Activated T-cell treated with anti-CD3 and anti-CD28 coated beads, Interleukin-2, amount 50 U/mL, for 1 hour (primary cell): ENCODE measurements at places on chromosomes 7 and 10.

- no peak for DNase-seq
Observed at GRCh38 chr10:1240341-1240775, 184.2 kb downstream of the WDR37 start.

- no peak for DNase-seq
Observed at GRCh38 chr7:116024826-116025809, 5.4 kb downstream of the TFEC start.

GRCh38 chr7:47142169-47142866, 439.6 kb downstream of the TNS3 start:
- DNase-seq: no peak

- DNase-seq: peak; percentile 30
Observed at GRCh38 chr7:75928568-75928914, 13.6 kb downstream of the POR start.

DNA sequence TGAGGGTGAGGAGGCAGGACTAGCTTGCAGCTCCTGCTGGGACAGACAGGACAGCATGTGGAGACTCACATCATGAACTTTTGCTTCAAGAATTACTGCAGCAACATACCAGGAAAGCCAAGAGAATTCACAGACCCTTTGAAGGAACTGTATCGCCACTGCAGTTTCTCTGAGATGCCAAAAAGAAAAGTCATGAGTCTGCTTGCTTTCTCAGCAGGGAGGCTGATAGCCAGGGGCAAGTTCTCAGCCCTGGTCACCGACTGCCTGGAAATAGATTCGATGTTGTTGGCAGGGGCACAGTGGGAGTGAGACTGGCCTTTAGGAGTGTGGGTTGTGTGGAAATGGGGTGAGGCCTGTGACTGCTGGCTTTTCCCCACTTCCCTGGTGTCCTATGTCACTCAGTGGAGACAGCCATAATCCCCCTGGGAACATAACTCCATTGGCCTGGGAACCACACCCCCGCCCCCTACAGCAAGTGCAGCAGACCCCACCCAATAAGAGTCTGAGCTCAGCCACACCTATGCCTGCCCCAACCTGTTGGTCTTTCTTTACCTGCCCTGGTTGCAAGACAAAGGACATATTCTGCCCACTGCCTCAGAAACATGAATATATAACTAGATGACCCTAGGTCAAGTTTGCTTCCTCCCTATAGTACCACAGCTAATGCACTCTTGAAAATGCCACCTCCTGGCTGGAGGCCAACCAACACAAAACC, 1.6 kb upstream of the SAMD9 start:
- no peak for DNase-seq

- no peak for DNase-seq
Observed at GRCh38 chr7:132576721-132577085, 433 bp upstream of the PLXNA4 start.

DNA sequence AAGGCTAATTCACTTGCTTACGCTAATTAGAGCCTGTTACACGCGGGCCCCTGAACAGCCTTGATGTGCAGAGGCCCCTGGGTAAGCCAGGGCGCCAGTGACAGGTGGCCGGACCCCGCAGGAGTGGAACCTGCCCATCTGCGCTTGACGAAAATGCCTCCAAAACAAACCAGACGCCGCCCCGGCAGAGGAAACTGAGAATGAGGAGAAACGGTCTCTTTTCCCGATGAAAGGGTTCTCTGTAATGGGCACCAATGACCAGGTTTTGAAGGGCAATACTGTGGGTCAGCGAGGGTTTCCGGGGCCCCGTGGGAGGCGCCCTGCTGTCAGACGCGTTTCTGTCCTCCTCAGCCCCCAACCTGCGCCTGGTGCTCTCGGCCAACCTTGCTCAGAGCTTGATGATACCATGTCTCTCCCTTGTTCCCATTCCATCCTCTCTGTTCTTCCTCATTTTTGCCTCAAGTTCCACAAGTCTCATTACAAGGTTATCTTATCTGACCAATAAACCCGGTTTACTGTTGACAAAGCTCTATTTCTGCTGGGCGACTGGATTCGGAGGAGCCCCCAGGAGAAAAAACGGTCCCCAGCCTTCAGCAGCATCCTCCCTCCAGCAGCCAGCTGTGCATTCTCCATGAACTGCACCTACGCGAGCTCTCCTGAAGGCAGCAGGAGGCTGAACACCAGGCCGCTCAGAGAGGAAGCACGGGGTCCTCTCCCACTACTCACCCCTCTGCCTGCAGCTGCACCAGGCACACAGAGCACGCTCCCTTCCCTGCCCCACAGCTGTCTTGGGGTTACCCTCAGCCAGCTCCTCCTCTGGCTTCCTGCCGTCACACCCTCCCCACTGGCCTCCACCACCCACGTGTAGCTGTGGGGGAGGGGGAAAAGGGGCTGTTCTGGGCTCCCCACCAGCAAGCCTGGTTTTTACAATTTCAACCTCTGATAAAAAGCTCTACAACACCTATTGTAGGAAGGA, 202.0 kb downstream of the MAD1L1 start:
- no peak for DNase-seq

- DNase-seq: no peak
Observed at GRCh38 chr10:48233559-48234005, 40.9 kb downstream of the FRMPD2 start.

DNA sequence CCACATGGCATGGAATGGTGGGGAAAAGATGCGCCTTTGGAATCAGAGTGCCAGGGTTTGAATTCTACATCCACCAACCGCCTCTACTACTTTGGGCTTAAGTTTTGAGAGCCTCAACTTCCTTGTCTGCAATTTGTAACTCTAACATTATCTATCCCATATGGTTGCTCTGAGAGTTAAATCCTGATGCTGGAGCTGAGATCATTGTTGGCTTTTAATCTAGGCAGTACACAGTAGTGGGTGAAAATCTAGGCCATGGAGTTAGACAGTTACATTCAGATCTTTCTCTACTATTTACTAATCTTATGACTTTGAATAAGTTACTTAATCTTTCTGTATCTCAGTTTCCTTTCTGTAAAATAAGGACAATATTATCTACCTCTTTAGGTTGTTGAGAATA, 149.7 kb upstream of the AOAH start:
- DNase-seq: no peak

DNA sequence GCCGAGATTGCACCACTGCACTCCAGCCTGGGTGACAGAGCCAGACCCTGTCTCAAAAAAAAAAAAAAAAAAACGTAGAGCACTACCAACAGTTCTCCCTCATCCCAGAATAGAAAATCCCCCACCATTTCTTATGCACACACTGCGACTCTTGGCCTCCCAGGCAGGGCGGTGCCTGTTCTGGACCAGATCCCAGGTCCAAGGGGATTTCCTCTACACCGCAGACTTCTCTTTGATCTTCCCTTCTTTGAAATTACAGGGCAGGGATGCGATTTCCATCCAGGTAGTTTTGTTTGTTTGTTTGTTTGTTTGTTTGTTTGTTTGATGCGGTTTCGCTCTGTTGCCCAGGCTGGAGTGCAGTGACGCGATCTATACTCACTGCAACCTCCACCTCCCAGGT, 91.8 kb downstream of the SEPTIN14 start:
- DNase-seq: no peak

- no peak for DNase-seq
Observed at GRCh38 chr10:93225938-93226337, 152.2 kb downstream of the CYP26A1 start.

DNA sequence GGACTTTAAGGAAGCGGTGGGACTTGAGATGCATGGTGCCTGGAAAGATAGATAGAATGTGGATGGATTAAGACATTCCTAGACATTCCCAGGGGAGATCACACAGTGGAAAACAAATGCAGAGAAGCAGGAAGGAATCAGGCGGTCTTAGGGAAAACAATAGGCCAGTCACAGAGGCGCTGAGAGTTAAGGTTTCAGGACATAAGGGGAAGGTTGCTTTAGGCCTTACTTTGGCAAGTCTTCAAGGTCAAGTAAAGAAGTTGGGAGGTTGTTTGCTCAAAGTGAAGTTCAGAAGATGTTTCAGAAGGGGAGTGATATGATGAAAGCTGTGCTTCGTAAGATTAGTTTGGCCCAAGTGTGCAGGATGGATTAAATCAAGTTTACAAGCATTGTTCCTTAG, 109.4 kb downstream of the SUGCT start:
- no peak for DNase-seq

- no peak for DNase-seq
Observed at GRCh38 chr10:32318476-32318896, 28.5 kb downstream of the EPC1 start.

DNA sequence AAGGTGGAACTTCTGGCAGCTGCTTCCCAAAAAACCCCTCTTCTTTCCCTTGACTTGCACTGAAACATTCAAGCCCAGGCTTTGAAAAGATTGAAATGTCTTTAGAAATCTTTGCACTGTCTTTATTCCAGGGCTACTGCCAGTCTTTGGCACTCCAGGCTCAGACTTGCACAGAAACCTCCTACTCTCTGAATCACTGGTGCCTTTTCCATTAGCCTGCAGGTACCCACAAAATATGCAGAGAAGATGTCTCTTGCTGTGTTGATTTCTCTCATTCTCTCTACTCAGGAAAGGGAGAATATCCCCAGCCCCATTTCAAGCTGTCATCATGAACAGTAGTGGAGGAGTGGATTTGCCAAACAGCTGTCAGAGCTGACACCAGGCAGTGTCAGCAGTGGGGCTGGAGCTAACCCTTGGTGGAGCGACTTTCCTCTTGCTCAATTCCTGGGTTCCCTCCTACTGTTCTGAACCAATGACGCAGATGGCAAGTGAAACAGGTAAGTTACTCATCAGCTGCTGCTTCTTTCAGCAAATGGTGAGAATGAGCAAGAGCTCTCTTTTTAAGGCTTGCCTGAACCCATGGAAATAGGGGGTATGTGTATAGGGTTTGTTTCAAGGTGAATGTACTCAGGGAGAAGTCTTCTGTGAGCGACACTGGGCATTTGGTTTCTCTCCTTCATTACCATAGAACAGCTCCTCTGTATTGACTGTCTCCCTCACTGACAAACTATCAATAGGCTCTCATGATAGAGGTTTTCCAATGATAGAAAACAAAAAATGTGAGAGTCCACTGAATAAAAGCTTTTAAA, 362.4 kb downstream of the ADRA2A start:
- no peak for DNase-seq

DNA sequence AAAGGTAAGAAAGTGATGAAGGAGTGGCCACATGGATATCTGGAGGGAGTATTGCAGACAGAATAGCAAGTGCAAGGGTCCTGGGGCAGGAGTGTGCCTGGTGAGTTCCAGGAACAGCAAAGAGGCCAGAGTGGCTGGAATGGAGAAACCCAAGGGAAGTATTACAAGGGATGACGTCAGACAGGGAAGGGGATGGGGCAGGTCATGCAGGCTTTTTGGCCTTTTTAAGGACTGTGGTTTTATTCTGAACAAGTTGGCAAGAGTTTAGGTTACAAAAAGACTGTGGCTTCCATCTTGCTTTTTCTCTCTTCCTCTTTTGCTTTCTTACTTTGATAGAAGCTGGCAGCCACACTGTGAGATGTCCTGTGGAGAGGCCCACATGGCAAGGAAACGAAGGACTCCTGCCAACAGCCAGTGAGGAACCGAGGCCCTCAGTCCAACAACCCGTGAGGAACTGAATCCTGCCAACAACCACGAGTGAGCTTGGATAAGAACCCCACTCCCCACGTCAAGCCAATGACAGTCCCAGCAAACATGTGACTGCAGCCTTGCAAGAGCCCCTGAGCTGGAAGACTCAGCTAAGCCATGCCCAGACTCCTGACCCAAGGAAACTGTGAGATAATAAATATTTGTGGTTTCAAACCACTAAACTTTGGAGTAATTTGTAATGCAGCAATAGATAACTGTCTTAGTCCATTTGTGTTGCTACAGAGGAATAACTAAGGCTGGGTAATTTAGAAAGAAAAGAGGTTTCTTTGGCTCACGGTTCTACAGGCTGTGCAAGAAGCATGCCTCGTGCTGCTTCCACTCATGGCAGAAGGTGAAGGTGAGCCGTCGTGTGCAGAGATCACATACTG, 19.8 kb upstream of the KDM7A start:
- no peak for DNase-seq

- DNase-seq: no peak
Observed at GRCh38 chr7:75725306-75725705, 13.4 kb downstream of the HIP1 start.

- DNase-seq: no peak
Observed at GRCh38 chr10:71638064-71638821, 81.3 kb downstream of the C10orf105 start.

DNA sequence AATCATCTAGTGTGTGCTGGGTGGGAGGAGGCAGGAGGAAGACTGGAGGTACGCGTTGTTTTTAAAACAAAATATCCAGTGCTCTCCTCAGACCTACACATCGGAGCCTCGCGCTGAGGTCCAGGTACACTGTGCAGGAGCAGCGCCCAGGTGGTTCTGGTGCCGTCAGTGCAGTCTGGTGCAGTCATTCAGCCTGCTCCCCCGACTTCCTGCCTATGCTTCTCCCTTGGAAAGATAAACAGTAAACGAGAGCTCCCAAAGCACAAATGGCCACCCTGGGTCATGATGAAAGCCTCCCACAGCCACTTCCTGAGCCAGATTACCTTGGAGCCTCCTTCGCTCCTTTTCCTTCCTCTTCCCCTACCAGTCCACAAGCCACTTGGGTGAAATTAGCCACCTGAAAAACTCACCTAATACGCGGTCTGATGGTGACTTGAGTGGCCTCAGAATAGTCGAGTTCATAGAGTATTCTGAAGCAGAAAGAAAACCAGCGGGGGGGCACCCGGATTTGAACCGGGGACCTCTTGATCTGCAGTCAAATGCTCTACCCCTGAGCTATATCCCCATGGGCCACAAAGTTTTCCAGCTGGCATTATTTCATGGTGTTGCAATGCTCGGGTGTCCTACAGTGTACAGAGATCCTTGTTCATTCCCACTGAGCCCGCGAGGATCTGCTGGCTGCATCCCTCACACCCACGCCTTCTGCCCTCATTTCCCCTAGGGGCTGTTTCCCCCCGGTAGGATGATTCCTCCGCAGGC, 82.5 kb downstream of the ZNF467 start:
- DNase-seq: no peak

DNA sequence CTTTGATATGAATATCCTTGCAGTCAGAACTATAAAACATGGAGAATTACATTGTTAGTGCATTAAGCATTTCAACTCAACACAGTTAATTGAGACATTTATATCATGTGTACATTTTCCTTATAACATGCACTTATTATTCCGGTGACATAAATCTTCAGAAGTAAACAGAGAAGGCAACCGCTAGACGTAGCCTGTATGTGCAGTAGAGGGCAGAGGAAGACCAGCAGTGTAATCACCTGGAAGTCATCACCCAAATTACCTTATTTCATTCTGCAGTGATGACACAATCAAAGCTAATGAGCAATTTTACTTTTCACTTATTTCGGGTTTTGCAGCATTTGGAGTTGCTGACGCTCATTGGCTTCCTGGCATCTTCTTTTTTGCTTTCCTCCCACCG, 394.6 kb downstream of the SDK1 start:
- DNase-seq: no peak

DNA sequence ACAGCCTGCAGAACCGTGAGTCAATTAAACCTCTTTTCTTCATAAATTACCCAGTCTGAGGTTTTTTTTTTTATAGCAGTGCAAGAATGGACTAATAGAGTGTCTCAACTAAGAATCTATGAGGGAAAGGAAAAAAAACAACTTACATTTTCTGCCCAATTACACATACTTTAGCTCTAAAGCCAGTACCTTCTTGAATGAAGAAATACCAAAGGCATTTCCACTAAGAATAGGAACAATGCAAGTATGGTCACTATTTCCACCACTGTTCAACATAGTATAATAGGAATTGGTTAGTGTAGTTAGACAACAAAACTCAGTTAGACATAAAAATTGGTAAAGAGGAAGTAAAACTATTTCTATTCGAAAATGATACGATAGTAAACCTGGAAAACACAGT, 37.6 kb downstream of the MICU1 start:
- DNase-seq: no peak
